ENCODE measurements at places on chromosomes 7 and 10.

GRCh38 chr10:76049581-76050290 lies 618.3 kb downstream of the LRMDA start:
- no peak for DNase-seq

DNA sequence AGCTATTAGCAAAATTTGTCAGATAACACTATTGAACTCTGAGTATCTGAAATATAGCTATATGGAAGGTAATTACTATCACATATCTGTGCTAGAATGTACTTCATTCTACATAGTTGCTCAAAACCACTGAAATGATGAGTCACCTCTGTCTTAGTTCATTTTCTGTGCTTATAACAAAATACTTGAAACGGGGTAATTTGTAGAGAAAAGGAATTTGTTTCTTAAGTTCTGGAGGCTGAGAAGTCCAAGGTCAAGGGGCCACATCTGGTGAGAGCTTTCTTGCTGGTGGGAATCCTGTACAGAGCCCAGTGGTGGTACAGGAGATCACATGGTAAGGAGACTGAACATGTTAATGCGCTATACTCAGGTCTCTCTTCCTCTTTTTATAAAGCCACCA lies 41.9 kb upstream of the TNKS2 start:
- DNase-seq: no peak

DNA sequence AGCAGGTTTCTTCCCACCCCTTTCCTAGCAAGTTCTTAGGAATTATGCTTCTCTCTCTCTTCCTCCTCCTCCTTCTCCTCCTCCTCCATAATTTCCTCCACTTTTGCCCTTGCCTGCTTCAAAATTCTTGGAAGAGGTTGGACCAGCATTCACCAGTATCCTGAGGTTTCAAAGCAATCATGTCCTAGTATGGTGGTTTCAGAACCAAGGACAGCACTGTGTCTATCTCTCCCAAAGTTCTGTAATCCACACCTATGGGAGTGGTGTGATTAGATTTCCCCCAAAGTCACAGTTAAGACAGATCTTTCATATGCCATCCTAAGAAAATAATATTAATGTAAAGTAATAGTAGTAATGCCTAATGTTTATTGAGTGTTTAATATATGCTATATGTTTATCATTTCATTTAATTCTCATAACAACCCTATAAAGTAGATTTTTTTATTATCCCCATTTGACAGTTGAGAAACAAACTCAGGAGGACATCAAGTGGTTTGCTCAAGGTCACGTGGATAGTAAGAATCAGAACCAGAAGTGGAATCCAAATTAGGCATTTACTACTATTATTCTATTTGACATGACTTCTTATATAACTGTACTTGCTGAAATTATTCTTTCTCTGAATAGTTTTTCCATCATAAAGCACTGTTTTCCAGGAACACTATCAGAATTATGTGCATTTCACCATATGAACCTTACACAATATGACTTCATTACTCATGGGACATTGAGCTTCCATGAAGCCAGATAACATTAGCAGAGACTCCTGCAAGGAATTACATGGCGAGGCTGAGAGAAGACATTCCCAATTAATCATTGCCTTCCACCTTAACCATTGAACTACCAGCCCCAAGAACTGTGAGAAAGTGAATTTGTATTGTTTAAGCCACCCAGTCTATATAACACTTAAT lies 91.4 kb downstream of the IPMK start:
- DNase-seq: peak; percentile 2

DNA sequence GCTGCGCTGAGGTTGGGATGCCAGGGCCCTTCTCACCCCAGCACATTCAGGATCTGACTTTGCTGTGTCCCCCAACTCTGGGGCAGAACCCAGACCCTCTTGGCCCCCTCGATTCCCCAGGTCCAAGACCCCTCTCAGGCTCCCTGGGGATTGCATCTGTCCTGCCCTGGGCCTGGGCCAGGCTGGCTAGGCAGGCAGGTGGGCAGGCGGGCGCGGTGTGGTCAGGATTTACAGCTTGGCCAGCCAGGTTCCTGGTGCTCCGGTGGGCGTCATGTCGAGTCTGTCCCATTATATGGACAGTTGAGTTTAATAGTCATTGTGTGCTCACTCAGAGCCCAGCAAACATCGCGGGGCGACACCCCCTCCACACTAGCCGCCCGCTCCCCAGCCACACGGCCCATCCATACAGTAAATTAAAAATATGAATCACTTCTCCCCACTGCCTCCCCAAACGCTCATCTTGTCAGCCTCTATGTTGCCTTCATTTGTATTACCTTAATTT lies 23.5 kb downstream of the POLL start:
- no peak for DNase-seq

DNA sequence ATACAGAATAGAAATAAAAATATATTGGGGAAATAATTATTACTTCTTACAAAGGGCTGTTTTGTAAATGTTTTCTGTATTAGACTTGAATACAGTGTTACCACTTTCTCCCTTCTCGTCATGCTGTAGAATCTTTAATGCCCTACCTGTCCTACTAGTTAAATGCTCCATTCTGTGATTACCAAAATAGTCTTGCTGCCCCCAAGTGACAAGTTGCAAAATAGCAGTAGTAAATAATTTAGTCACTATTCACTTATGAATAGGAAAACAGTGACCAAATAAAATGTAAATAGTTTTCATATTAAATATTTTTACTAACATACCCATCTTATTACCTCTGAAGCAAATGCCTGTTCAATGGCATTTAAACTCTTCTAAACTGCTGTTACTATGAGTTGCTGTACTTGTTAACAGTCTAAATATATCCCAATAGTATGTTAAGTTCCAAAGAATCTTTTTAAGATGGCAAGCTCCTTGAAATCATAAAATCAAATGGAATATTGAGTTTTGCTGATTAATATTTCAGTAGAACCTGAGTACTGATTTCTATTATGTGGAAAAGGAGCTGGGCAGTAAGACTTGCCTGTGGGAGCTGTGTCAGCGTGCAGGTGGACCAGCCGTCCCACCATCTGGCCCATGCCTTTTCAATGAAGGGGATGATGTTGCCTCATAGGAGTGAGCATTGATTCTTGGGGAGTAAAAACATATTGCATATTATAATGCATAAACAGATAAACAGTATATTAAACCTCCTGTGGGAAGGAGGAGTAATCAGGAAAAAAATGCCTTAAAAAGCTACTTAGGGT lies 18.1 kb upstream of the OIT3 start:
- no peak for DNase-seq

- no peak for DNase-seq
These were observed 21.2 kb downstream of the LSMEM1 start for GRCh38 chr7:112501801-112502503.

DNA sequence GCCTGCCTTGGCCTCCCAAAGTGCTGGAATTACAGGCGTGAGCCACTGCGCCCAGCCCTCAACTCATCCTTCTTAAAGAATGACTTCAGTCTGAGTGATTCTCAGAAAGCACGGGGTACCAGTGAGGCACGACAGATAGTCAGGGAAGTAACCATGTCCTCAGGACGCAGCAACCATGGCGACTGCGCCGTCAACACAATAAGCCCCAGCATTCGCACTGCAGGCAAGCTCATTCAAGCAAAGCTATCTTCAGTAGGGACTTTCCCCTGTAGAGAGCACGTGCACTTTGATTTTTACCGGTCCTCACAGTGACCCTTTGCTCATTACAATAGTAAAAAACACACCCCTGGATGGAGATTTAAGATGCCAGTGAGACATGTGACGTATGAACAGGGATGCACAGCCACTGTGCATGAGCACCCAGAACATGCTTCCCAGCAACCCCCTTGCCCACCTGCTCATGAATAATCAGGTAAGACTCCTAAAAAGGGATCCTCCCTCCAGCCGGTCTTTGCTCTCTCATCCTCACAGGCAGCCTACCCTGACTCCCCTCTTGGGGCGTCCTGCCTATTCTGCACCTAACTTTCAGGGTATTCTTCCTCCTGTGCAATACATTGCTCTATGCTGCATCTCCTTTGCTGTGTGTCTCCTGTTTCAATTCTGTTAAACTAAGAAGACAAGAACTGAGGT lies 9.1 kb downstream of the WDR86 start:
- no peak for DNase-seq

DNA sequence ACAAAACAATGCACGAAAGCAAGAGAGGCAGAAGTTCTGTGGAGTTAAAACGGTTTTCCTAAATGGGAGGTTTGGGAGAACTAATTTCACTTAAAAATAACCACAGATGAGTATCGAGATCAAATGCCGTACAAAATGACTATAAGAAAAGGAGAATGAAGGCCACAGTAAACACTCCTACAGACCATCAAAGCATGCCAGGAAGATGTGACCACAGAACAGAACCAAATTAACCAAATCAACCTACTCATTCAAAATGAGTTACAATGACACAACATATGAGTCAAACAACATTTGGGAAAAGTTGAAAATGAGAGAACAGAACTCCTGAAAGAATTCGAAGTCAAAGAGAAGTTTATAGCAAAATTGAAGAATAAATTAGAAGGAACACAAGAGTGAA lies 24.3 kb upstream of the DOCK1 start:
- DNase-seq: no peak

GRCh38 chr7:112484671-112485167 lies 3.9 kb downstream of the LSMEM1 start:
- DNase-seq: no peak

DNA sequence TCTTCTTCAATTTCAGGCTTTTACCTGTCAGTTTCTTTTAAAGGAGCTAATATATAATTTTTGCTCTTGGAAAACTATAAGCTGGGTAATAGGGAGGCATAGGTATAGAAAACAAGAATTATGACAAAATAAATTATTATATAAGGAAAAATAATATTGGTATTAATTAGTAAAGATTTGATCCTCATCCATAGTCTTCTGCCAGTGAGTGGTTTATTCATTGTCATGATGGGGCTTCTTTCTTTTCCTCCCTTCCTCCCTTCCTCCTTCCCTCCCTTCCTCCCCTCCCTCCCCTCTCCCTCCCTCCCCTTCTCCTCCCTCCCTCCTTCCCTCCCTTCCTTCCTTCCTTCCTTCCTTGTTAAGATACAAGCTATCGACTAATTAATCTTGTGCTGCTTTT lies 698.6 kb downstream of the SORCS3 start:
- no peak for DNase-seq

DNA sequence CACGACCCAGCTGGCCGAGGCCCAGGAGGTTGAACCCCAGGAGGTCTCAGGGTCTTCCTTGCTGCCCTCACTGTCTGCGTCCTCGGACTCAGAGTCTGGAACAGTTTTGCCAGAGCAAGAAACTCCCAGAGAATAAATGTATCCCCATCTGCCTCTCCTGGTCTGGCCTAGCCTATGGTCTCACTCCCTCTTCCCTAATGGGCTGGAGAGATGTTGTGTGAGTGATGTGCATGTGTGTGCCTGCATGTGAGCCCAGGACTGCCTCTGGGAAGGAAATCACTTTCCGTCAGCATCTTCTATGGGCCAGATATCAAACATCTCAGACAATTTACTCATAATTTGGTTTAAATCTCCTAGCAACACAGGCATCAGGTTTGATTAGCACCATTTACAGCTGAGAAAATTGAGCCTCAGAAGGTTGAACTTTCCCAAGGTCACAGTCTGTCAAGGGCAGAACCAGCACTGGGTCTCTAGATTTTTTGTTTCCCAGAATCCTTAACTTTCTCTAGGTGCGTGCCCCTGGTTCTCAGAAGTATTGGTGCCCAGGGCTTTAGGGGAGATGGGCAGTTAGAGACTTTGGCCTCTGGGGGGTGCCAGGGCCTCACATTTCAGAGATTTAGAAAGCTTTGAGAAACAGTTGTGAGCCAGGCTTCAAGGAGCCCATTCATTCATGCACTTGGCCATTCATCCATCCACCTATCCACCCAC lies 4.9 kb downstream of the TMEM270 start:
- DNase-seq: no peak

DNA sequence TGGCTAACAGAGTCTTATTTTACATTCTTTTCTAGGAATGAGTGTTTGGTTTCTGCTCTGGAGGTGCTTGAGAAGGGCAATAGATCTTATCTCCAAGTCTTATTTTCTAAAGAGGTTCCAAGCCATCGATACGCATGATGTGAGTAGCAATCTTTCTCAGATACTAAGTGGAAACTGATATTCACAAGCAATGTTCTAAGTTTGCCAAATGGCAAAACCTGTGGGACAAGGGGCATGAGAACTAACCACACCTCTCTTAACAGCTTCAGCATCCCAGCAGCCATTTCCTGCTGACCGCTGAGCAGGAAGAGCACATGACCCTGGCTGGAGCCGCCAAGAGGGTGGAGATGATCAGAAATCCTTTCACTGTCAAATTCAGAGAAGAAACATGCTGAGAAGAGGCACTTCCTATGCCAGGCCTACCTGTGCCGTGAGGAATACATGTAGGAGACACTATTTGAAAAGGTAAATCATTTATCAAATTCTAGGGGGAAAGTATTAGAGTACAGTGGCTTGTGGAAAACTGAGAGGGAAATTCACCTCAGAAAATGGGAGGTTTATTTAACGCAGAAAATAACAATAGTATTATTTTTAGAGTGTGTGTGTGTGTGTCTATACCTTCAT lies 35.2 kb downstream of the CCDC71L start:
- DNase-seq: no peak

GRCh38 chr7:70178787-70179186 lies 580.5 kb downstream of the AUTS2 start:
- peak; percentile 23 for DNase-seq

GRCh38 chr10:132585732-132586722 lies 48.4 kb downstream of the INPP5A start:
- no peak for DNase-seq

DNA sequence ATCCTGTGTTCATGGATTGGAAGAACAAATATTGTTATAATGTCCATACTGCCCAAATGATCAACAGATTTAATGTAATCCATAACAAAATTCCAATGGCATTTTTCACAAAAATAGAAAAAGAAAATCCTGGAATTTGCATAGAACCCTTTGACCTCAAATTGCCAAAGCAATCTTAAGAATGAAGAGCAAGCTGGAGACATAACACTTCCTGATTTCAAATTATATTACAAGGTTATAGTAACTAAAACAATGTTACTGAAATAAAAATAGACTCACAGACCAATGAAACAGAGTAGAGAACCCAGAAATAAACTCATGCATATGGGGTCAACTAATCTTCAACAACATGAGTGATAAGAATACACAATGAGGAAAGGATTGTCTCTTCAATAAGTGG lies 302.5 kb downstream of the PHTF2 start:
- no peak for DNase-seq

DNA sequence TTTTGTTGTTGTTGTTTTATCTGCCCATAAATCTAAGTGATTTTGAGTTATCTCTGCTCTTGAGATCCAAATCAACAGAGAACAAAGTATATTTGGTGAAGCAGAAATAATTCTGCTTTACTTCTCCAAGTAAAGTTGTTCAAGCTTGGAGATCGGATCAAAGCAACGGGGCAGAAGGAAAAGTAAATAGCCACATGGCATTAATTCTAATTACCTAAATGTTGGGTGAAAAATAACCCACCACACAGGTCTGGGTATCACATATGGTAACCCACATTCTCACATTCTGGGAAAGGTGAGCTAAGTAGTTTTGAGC lies 3.1 kb downstream of the NRP1 start:
- DNase-seq: no peak

- no peak for DNase-seq
These were observed 90.0 kb downstream of the PLXNA4 start for GRCh38 chr7:132486274-132486610.

- DNase-seq: no peak
These were observed 5.8 kb upstream of the ATP6V0E2 start for GRCh38 chr7:149867762-149868622.

Data from iPS DF 19.7 (cell line).